ENCODE measurements at places on chromosomes 3 and 15.

DNA sequence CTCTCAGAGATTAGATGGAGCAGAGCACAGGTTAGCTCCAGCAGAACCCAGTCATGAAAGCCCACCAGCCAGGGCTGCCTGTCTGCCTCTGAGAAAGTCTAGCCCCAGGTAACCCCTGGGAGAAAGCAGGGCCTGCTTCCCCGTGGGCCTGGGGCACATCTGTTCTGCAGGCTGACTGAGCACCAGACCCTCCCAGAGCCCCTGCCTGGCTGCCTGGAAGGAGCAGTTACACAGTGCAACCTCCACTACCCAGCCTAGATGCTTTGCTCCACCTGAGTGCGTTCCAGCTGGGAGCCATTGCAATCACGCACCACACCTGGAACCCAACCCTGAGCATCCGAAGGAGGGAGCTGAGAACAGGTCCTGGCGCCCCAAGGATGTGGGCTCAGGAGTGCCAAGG is 24.7 kb upstream of the OR5K4 start:
- DNase-seq, result no peak

- no peak for DNase-seq
Measured at GRCh38 chr15:49720261-49720660, 99.4 kb downstream of the DTWD1 start.

- DNase-seq, result no peak
Measured at GRCh38 chr15:48785195-48785594, 25.7 kb downstream of the CEP152 start.

DNA sequence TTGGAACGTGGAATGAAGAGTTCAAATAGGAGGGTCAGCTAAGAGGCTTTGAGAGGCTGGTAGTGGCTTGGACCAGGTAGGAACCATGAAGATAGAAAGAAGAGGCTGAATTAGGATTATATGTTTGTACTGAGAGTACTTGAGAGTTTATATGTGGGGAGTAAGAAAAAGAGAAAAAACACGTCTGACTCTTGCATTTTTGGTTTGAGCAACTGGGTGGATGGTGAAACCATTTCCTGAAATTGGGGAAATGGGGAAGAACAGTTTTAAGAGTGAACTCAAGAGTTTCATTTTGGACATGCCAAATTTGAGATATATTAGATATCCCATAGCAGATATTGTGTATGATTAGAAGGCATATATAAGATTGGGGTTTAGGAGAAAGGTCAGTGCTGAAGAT is 92.9 kb upstream of the TNIK start:
- DNase-seq, result no peak

- DNase-seq, result no peak
Measured at GRCh38 chr3:153090973-153091372, 71.1 kb upstream of the RAP2B start.

DNA sequence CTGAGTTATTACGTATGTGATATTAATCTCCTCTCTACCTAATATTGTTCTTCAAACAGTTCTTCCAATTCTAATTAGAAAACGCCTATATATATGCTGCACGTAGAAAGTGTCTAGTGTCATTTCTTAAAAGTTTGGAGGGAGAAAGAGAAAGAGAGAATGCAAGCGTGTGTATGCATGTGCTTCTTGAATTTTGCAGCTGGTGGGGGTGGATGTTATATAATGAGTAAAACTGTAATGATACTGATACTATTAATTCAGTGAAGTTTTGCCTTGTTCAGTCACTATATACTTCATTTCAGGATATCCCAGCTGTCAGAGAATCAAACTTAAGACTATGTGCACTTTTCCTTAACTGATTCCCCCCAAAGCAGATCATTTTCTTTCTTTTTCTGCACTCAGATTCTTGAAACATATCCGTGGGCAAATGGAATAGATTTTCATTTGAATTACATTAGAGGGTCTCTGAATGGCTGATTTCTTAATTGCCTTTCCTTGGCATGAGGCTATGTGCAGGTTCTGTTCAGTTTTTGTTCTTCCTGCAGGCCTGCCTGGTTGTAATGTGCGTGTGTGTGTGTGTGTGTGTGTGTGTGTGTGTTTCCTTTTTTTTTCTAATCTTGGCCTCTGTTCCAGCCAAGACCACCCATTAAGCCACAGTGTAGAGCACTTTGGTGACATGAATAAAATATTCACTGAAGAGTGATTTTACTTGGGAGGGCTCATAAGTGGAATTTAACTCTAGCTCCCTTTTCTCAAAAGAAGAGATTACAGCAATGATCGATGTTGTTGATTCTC is 617.5 kb downstream of the RBMS3 start:
- no peak for DNase-seq

GRCh38 chr3:152719264-152719663 is 115.7 kb upstream of the P2RY1 start:
- peak; percentile 35 for DNase-seq

DNA sequence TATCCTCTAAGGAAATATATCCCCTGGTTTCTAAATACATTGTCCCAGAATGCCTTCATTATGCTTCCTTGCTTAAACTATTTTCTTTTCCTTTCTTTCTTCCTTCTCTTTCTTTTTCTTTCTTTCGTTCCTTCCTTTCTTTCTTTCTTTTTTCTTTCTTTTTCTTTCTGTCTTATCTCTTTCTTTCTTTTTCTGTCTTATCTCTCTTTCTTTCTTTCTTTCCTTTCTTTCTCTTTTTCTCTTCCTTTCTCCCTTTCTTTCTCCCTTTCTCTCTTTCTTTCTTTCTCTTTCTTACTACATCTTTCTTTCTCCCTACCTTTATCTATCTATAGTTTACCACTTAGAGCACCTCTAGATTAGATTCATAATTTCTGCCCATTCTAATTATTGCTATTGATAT is 552.1 kb downstream of the PYDC2 start:
- DNase-seq, result no peak

GRCh38 chr3:149115114-149115513 is 14.3 kb upstream of the HPS3 start:
- no peak for DNase-seq

GRCh38 chr3:118637846-118638245 is 396.8 kb downstream of the IGSF11 start:
- no peak for DNase-seq

- no peak for DNase-seq
Measured at GRCh38 chr3:66572090-66572675, 71.4 kb upstream of the LRIG1 start.

DNA sequence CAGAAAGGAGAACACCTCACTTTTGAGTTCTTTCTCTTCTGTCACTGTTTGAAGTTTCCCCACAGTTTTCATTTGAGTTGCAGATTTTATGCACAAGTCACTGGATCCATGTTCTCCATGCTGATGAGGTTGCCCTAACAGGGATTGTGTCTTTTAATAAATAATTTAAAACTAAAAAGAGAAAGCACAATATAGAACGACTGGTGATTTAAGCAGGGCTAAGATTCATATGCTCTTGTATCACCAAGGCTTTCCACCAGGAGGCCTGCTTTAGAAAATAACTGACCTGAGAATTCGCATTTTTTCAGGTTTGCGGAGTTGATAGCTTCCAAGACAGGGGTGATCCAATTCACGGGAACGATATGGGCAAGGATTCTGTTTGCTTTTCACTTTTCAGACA is 252.0 kb upstream of the VEPH1 start:
- DNase-seq, result no peak

- peak; percentile 56 for DNase-seq
Measured at GRCh38 chr15:35000511-35000910, 12.4 kb upstream of the ZNF770 start.

GRCh38 chr3:160665784-160666526 is 11.0 kb upstream of the ARL14 start:
- peak; percentile 74 for DNase-seq

DNA sequence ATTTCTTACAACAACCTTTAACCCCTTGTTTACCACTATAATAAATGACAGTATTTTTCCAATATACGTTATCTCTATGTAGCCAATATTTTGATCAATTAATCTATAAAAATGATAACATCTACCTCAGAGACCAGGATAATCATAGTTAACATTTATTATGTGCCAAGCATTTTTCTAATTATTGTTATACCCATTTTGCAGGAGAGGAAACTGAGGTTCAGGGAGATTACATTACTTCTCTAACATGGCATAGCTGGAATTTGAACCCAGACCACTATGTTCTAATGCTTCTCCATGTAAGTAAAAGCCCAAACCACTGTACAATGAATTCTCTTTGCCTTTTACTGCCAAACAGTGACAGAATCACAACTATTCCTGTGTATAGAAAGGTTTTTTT is 113.4 kb upstream of the PFN2 start:
- no peak for DNase-seq

DNA sequence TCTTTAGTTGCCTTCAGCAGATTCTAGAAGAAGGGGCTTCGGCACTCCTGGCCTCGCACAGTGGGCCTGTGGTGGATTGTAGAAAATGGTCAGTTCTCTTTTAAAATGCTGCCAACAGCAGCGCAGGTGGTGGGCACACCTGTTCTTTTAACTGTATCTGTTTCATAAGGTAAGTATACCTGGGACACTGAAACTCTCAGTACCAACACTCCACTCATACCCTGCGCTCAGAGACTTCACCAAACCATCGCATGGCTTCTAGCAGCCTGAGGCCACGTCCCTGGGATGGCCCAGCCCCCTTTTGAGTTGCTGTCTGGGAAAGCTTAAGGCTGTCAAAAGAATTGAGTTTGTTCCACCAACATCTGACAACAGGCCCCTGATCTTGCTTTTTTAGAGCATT is 56.7 kb upstream of the MCF2L2 start:
- no peak for DNase-seq

DNA sequence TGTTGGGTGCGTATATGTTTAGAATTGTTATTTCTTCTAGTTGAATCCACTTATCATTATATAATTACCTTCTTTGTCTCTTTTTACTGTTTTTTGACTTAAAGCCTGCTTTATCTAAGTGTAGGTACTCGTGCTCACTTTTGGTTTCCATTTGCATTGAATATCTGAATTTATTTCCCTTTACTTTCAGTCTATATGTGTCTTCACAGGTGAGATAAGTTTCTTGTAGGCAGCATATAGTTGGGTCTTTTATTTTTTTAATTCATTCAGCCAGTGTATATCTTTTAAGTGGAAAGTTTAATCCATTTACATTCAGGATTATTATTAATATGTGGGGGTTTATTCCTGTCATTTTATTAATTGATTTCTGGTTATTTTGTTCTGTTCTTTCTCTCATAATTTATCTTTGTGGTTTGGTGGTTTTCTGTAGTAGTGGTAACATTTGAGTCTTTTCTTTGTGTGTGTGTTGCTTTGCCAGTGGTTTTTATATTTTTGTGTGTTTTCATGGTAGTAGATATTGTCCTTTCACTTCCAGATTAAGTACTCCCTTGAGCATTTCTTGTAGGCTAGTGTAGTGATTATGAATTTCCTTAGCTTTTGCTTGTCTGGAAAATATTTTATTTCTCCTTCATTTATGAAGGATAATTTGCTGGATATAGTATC is 27.3 kb downstream of the STT3B start:
- no peak for DNase-seq

DNA sequence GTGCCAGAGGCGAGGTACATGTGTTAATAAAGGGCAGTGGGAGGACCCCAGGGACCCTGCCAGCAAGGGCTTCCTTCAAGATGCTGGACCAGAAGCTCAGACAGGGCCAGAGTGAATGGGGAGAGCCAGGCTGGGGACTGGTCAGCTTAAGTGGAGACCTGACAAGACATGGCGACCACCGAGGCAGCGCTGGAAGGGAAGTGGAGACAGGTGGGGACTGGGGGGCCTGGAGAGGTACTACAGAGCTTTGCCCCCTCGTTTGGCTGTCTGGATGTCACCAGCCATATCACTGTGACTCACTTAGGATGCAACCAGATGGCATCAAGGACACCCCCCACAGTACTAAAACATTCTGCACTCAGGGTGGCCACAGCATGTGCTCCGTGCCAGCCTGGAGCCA is 97.9 kb downstream of the ADCY5 start:
- no peak for DNase-seq

GRCh38 chr3:172268868-172269267 is 179.4 kb downstream of the GHSR start:
- DNase-seq, result no peak

DNA sequence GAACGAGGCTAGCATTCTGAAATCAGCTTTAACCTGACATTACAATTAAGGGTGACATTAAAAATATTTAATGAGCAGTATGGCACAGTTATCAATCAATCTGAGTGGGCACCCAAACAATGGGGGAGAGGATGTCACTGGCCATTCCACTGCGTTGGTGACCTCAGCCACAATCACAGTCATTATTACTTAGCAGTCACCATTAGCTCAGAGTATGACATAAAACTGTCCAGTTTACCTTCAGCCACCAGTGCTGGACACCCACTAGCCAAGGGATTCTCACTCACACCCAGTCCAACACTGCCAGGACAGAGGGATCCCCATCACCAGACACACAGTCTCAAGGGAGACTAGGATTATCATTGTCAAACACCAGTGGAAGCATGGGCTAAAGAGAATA is 17.5 kb upstream of the REC114 start:
- no peak for DNase-seq
